ENCODE measurements at places on chromosomes 2 and 18. TPM values are rescaled to one million over a fixed set of nuclear protein-coding genes. Genes with fewer than 3 reads are reported as not detected.

- DNase-seq, result no peak
Observed at GRCh38 chr2:134320930-134321329, 67.1 kb downstream of the MGAT5 start.

- DNase-seq, result no peak
Observed at GRCh38 chr18:5853253-5853652, 42.1 kb downstream of the TMEM200C start.

The SERPINB13 gene
- not detected for total RNA-seq

The FTCDNL1 gene
- total RNA-seq, result 4.6 TPM

GRCh38 chr2:219448099-219448775, 13.6 kb downstream of the SPEG start:
- no peak for DNase-seq

DNA sequence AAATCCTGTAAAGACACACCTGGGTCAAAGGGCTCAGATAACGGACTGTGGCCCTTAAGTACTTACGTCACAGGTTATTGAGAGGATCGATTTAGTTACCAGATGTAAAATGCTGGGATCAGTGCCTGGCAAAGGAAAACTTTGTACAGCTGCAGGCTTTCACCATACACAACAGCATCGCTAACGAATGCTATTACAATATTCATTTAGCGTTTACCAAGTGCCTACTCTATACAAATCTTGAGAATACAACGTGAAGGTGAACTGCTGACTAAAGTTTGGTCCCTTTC, 619 bp upstream of the MSH6 start:
- no peak for DNase-seq

DNA sequence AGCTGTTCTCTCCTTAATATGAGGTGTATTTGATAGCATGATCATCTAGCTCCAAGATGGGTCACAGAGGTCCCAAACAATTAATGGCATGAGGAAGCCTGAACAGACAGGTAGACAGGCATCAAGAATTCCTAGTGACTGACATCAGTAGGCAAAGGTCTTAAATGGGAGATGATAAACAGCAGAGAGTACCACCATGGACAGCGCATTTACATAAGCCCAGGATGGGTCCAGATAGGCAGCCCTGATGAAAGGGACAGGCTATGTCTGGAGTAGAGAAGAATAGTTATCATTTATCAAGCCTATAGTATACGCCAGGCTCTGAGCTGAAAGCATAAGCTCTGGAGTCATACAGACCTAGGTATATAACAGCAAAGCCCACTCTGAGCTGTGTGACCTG, 434.7 kb upstream of the SETBP1 start:
- DNase-seq, result no peak

Measured in adrenal gland (tissue), 19 donors.